T-helper 1 cell (primary cell): ENCODE measurements at places on chromosomes 2 and 18.

GRCh38 chr2:177147834-177148445 lies 64.7 kb upstream of the HNRNPA3 start:
- no peak for DNase-seq

DNA sequence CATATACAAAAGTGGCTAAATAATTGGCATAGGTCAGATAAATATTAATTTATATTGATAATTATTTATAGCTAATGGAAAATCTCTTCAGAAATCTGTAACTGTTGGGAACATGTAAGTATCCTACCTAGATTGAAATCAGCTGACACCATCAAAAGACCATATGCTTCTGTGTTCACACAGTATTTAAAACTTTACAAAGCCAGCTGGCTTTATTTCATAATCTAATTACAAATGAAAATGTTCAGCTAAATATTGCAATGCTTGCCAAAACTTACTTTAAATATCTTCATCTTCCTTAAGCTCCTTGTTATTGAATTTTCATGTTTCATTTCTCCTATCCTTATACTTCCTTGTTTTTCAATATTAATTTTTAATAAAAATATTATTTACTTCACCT lies 190.9 kb upstream of the DOK6 start:
- DNase-seq: no peak

DNA sequence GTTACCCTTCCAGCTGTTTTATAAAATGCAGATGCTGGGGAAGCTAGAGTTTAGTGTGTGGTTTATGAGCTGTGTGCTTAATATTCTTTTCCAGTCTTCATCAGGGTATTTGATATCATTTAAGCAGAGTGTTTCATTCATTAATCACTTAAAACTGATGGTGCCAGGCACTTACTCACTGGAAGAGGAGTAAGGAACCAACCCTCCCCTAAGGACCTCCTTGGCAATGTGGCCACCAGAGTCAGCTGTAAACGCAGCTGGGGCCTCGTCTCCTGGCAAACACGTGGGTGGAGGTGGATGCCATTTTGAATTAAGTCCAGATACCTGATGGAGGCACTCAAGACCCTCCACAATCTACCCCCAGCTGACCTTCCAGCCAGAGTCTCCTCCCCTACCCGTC lies 331.6 kb downstream of the CLIP4 start:
- DNase-seq: no peak

DNA sequence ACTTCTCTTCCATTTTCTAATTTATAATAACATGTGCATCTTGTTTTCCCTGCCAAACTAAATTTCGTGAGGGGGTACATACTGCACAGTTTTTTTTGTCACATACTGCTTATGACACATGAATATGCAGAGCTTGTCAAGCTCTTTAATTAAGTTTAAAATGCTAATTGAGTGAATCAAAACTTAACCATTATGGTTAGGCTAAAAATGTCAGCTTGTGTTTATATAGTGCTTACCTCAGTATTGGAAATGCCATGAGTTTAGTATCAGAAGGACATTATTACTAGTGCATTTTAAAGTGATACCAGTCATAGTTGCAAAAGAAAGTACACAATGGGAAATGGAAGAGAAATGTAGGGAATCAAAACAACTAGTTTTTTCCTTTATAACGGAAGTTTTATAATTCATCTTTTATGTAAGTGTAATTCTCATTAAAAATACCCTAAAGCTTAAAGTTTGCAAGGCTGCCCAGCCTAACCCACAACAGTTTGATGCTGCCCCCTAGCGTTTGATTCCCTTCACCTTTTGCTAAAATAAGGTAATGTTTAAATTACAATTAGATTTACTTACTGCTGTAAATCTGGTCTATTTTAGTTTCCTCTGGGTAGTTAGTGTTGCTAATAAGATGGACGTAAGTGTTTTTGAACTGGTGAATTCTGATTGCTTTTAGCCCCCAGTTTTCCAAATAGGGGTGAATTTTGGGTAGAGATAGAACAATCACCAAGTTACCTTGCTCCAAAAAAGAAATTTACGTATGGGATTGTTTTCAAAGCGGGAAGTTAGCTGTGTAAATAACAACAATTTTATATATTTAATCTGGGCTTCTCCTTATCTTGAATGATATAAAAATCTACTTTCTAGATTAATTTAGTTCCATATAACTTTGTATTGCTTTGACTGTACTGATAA lies 3.2 kb downstream of the SLC39A10 start:
- peak; percentile 81 for DNase-seq

GRCh38 chr2:101467306-101467705 lies 7.6 kb downstream of the RFX8 start:
- DNase-seq: no peak

DNA sequence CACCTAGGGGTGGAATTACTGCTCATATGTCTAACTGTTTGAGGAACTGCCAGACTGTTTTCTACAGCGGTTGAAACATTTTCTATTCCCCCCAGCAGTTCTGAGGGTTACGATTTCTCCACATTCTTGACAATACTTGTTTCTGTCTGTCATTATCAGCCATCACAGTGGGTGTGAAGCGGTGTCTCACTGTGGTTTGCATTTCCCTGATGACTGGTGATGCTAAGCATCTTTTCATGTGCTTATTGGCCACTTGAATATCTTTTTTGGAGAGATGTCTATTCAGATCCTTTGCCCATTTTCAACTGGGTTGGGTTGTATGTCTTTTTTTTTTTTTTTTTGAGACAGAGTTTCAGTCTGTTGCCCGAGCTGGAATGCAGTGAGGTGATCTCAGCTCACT lies 63.0 kb downstream of the ADNP2 start:
- DNase-seq: no peak

DNA sequence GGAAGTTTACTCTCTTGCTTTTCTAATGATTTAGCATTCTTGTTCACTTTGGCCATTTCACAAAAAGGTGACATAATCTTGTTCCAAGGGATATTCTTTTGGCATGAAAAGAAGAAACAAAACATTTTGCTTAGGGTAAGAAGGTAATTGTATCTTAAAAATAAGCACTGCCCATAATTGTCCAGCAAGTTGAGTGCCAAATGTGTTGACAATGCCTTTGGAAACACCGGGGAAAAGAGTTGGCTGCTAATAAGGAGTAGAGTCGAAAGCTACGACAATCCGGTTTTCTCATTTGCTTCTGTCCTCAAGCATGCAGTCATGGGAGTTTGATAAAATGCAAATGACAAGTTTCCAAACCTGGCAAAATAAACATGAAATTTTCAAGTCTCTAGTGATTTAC lies 27.3 kb downstream of the ITGAV start:
- DNase-seq: no peak

DNA sequence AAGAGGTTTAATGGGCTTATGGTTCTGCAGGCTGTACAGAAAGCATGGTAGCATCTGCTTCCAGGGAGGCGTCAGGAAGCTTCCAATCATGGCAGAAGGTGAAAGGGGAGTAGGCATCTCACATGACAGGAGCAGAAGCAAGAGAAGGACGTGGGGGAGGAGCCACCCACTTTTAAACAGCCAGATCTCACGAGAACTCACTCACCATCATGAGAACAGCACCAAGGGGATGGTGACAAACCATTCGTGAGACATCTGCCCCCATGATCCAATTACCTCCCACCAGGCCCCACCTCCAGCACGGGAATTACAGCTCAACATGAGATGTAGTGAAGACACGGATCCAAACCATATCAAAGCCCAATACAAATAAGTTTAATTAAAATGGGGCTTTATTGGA lies 113.8 kb downstream of the ATL2 start:
- no peak for DNase-seq

DNA sequence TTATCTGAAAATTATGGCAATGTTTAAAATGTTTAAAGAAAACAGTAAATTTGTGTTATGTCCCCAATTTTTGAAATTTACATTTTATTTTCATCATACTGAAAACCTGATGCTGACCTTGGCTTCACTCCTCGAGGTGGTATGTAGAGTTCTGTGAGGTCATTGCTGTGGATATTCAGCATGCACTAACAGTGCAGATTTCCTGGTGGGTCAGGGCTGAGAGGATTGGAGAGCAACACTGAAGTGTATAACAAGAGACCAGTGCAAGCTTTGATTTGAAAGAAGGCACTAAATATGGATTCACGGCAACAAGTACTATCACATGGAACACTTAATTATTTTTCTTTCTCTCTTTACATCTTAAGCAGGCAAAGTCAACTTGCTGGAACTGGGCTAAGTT lies 134.1 kb downstream of the SLC8A1 start:
- DNase-seq: no peak

GRCh38 chr2:157305723-157306110 lies 19.9 kb downstream of the ERMN start:
- no peak for DNase-seq

DNA sequence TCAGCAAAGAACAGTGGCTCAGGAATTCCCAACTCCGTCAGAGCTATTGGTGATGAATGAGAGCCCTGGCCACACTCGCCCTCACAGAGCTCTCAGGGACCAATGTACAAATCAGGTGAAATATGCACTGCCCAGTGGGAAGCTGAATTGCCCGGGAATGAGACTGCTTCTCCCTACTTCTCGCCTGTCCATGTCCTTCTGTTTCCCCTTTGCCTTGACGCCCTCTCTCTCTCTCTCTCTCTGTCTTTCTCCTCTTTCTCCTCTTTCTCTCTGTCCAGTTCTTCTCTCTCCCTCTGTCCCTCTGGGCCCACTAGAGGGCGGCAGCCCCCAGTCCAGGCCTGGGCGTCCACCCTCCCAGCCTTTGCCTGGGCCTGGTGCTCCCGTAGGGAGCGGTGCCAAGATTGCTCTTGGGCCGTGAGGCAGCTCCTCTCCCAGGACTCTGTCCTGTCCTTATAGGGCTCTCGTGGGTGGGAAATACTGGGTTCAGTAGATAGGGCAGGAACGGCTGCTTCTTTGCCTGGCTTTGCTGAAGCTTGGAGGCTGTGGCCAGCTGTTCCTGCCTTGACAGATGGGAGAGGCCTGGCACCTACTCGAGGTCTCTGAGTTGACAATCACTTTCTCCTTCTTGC lies 28.4 kb upstream of the PUM2 start:
- DNase-seq: no peak

DNA sequence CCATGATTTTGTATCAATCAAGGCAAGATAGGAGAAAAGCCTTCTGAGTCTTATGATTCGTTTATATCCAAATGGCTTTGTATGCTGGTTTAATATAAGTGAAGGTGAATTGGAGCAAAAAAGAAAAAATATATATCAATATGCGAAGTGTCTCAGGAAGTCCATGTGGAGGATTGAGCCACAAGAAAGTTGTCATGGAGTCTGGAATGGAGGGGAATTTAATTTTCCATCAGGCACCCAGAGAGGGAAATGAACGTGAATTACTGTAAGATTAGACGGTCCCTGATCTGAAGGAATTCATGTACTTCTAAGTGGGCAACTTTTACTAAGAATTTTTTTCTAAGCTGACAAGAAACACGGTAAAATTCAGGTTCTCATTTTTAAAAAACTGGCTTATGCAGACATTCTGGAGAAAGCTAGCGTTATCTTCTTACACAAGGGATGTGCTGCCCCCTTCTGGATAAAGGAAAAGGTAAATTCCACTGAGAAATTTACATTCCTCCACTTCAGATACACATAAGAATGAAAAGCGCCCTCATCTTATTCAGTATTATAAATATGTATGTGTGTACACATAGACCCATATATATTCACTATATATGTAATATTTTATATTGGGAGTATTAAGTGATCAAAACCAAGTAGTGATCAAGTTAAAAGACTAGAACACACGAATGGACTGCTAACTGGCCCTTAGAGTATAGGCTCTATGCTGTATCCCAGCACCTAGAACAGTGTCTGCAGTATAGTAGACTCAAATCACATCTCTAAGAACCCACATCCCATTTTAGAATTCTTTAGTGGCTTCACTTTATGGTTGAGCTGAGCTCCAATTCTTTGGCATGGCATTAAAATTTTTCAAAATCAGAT lies 289.0 kb upstream of the TFPI start:
- DNase-seq: no peak

DNA sequence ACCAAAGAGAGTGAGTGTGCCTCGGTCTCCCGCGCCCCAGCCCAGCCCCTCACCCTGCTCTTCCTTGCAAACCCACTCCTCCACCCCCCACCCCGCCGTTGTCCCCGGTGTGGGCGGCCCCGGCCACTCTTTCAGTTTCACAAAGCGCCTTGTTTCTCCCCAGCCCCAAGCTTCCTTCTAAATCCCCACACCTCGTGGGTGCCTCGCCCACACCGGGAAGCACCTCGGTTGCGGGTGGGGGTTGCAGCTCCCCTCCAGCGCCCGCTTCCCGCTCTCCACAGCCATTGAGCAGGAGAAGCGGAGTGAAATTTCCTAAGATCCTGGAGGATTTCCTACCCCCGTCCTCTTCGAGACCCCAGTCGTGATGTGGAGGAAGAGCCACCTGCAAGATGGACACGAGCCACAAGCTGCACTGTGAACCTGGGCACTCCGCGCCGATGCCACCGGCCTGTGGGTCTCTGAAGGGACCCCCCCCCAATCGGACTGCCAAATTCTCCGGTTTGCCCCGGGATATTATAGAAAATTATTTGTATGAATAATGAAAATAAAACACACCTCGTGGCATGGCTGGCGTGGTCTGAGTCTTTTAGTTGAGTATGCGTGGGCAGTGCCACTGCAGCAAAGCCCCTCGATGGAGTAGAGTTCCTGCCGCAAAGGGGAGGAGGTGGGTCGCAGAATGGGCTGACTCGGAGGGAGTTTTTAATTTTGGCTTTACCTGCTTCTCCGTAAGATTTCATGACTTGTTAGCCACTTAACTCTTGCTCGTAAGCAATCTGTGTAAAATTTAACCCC lies 848 bp downstream of the TMSB10 start:
- peak; percentile 46 for DNase-seq

DNA sequence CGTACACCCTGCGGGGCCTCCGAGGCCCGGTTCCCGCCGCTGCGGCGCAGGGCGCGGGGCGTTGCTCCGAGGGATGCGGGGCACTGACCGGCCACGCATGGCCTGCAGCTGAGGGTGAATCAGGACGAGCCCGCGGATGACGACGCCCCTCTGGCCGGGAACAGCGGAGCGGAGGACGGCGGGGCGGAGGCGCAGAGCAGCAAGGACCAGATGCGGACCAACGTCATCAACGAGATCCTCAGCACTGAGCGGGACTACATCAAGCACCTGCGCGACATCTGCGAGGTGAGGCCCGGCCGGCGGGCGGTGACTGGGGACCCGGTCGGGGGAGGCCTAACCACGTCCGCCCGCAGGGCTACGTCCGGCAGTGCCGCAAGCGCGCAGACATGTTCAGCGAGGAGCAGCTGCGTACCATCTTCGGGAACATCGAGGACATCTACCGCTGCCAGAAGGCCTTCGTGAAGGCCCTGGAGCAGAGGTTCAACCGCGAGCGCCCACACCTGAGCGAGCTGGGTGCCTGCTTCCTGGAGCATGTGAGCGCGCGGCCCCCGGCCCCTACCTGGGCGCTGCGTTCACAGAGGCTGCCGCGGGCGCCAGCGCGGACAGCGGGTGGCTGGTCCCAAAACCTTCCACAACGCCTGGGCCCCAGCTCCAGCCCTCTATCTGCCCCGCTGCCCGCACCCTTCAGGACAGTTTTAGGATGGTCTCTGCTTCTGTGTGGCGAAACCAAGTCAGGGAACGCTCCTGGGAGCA lies 53.2 kb downstream of the FAM168B start:
- no peak for DNase-seq

GRCh38 chr18:65623676-65624075 lies 127.1 kb upstream of the CDH7 start:
- DNase-seq: no peak

- DNase-seq: no peak
These were observed 25.1 kb upstream of the ARHGAP25 start for GRCh38 chr2:68709421-68709911.

GRCh38 chr2:217035967-217036366 lies 176.1 kb upstream of the TNP1 start:
- DNase-seq: no peak
